ENCODE measurements at places on chromosomes 12 and 14.

DNA sequence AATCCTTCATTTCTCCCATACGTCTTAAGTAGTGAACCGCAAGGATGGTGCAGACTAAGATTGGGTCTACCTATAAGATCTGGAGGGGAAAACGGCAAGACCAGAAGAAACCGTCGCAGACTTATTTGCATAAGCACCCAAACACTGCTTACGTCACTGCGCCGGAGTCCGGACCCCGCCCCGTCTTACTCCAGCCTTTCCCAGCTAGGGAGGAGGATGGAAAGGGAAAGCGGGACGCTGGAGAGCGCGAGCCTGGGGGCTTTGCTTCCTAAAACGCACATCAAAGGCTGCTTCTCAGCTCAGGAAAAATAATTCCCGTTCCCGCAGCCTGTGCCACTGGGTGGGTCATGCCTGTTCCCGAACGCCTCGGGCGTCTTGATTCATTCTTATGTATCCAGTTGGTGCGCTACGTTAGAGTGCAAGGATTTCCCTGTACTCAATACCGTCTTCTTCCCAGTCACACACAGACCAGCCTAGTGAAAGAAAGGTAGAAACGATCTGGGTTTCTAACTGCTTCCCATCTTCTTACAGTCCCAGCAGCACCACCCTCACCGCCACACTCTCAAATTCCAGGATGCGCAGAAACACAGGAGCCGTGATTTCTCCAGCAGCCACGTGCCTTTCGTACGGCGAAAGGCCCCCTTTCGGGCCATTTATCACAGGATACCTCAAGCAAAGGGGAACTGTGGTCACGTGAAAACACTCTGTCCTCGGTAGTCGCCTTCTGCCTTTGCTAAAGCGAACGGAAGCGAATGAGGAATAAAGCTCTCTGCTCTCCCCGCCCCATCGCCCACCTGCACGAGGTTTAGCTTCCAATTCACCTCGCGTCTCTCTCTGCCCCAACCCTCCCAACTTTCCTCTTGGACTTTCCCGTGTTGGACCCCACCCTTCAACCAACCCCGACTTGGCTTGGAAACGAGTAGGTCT lies 1.1 kb downstream of the SLC6A15 start:
- DNase-seq: no peak

DNA sequence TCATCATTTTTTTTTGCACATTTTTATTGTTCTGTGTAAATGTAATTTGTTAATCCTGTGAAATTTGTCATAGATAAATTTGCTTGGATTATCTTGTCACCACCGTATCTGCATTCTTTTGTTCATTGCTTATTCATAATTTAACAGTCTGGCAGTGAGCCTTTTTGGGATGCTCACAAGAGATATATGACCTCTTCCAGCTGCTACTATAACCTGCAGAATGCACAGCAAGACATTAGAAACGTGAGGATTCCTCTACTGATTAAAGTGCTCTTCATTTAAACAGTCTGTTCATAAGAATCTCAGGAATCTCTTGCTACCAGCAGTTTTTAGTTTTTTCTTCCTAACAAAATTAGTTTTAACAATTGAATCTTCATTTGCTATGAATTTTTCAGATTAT lies 9.1 kb downstream of the NPAS3 start:
- no peak for DNase-seq

DNA sequence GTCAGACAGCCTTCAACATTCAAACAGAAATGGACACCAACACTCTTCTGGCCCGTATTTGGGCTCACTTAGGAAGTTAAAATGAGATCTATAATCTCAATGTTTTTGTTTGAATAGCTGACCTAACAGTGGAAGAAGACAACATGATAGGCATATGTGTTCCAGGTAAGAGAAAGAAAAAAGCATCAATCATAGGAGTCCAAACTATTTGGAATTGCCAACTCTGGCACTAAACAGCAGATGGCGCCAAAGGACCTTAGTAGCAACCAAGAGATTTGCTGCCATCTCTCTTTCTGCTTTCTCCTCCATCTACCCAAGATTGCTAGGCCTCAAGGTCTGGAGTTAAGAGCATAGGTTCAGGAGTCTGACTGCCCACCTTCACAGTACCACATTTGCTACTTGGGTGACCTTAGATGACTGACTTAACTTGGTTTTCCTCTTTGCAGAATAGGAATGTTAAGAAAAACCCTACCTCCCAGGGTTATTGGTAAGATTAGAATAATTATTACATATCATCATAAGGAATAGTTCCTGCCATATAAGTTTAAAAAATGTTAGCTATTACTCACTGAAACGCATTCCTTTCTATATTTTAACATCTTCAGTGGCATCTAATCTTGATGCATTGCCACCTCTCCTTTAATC lies 30.2 kb downstream of the PEX5 start:
- no peak for DNase-seq

- no peak for DNase-seq
These were observed 507 bp downstream of the AHSA1 start for GRCh38 chr14:77458249-77458950.

GRCh38 chr12:29146196-29146595 lies 2.9 kb upstream of the FAR2 start:
- DNase-seq: no peak

DNA sequence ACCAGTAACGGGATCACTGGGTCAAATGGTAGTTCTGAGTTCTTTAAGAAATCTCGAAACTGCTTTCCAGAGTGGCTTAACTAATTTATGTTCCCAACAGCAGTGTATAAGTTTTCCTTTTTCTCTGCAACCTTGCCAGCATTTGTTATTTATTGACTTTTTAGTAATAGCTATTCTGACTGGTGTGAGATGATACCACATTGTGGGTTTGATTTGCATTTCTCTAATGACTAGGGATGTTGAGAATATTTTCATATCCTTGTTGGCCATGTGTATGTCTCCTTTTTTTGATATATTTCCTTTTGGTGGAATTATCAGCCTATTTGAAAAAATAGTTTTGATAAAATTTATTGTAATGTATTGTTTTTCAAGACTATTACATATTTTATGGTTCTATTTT lies 701.2 kb upstream of the FBXO33 start:
- DNase-seq: no peak

DNA sequence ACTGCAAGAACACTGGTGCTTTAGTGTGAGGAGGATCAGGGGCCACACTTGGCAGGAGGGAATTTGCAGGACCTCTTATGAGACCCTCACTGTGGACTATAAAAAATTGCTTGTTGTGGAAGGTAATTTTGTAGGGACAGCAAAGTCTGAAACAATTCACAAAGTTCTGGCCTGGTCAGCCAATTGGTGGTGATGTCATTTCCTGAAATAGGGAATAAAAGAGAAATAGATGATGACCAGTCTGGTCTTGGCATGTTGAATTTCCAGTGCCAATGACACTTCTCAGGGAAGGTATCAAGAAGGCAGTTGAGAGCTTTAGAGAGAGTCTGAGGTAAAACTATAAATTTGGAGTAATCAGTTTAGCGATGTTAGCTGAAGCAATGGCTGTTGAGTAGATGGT lies 129.3 kb upstream of the LMNTD1 start:
- DNase-seq: no peak

DNA sequence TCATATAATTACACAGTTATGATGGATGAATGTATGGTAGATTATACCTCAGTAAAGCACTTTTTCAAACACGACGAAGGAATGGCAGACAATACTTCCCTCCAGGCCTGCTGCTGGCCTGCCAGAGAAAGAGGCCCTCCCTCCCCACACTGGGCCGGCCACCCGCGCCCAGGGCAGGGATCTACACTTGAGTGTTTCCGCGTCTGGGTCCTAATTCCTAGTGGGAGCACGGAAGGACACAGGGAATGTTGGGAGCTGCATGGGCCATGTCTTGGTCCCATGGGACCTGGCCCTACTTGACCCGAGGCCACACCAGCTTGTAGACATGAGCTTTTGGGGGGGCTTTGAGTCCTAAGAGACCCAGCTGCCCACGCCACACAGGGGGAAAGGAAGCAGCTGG lies 52.0 kb downstream of the STX2 start:
- DNase-seq: no peak

GRCh38 chr12:99920353-99920960 lies 64.3 kb downstream of the ANKS1B start:
- DNase-seq: no peak

DNA sequence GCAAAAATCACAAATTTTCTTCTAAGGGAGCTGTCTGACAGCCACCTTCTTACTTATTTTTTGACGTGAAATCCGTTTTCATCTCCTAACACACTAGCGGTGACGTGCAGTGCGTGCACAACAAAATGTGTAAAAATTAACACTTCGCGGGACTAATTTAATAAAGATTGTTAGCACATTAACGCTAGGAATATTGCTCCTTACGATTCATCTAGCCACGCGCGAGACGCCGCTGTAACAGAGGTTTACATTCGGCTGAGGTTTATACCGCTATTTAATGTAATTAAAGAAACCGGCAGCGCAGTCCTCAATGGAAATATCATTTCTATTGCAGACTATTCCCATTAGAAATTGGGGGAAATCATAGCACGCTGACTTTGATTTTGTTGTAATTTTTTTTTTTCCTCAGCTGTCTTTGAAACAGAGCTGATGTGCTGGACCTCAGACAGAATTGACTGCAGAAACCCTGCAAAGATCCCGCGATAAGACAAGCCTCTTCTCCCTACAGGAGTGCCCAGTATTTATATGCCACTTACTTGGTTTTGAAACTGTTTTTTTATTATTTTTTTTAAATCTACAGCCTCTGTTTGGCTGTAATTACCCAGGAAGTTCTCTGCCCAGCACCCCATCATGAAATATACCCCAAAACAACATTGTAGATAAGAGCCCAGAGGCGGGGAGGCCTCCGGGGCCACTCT lies 31.2 kb downstream of the BCL11B start:
- DNase-seq: no peak

GRCh38 chr12:53048780-53049401 lies 974 bp upstream of the TNS2 start:
- DNase-seq: no peak

DNA sequence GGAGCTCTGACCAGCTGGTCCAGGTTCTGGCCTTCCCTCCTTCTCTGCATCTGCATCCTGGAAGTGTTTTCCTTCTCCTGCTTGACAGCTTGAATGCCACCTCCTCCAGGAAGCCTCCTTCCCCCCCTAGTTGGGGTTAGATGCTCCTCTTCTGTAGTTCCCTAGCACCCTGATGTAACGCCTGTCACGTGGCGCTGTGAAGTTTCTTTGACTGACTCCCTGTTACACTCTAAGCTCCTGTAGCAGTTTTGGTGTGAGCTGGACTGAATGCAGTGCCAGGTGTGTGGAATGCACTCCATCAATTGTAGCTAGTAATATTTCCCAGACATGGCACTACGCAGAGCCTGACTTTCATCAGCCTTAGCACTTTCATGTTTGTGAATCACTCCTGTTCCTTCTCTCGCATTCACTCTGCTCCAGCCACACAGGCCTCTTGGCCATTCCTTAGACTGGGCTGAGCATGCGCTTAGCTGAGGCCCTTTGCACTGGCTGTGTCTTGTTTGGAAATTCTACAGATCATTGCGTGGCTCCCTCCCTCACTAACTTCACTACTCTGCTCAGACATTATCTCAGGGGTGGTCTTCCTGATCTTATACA lies 2.1 kb upstream of the FAIM2 start:
- no peak for DNase-seq

GRCh38 chr14:105857826-105858675 lies 331.7 kb downstream of the TMEM121 start:
- DNase-seq: no peak

DNA sequence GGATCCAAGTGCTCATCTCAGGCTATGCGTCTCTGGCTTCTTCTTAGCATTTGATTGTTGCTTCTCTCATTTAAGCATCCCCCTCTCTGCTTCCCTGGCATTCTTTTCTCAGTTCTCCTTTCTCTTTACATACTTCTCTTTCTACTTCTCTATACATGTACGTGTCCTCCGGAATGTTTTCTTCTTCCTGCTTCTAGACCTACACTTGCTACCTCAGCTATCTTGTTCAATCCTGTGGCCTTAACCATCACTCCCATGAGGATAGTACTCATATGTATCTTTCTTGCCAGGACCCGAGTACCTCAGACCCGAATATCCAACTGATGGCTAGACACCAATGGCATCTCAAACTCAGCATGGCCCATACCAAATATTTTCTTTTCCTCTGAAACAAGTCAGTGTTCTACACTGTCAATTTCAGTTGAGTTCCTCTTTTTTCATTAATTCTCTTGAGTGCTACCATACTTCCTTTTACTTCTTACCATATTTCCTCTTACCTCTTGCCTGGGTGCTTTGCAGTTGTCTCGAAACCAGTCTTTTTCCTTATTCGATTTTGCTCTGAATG lies 115.1 kb upstream of the SLC38A2 start:
- DNase-seq: no peak

DNA sequence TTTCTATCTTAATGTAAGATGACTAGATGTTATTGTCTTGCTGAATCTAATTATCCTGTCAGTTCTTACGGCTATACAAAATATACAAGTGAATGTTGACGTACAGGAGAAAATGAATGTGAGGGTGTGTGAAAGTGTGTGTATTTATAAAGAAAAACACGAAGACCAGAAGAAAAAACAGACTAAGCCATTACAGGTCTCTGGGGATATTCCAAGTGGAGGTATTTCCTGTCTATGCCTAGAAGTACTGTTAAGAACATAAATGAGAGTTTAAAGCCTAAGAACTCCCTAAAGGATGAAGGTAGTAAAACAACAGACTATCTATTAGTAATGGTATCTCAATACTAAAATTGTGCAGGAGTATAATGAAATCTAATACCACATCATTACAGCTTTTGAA lies 7.6 kb downstream of the MDM1 start:
- DNase-seq: no peak
